ENCODE measurements at places on chromosomes 16 and 17. TPM values are rescaled to one million over a fixed set of nuclear protein-coding genes. Genes with fewer than 3 reads are reported as not detected.

DNA sequence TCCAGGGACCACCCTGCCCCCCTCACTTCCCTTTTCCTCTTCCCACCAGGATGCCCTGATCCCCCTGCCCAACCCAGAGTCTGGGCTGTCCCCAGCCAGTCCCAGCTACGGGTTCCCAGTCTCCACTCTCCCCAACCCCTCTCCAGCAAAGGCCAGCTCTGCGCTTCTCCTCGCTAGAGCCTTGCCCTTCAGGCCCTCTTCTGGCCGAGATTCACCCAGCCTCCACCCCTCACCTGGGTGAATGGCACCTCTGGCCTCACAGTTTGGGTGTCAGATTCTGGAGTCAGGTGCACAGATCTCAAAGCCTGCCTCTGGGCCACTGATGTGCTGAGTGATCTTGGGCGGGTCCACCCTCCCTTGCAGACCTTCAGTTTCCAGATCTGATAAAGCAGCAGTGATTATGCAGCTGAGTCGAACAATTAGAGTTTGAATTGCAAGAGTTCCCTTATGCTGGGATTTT is 185.6 kb upstream of the TNRC6C start:
- DNase-seq: no peak

DNA sequence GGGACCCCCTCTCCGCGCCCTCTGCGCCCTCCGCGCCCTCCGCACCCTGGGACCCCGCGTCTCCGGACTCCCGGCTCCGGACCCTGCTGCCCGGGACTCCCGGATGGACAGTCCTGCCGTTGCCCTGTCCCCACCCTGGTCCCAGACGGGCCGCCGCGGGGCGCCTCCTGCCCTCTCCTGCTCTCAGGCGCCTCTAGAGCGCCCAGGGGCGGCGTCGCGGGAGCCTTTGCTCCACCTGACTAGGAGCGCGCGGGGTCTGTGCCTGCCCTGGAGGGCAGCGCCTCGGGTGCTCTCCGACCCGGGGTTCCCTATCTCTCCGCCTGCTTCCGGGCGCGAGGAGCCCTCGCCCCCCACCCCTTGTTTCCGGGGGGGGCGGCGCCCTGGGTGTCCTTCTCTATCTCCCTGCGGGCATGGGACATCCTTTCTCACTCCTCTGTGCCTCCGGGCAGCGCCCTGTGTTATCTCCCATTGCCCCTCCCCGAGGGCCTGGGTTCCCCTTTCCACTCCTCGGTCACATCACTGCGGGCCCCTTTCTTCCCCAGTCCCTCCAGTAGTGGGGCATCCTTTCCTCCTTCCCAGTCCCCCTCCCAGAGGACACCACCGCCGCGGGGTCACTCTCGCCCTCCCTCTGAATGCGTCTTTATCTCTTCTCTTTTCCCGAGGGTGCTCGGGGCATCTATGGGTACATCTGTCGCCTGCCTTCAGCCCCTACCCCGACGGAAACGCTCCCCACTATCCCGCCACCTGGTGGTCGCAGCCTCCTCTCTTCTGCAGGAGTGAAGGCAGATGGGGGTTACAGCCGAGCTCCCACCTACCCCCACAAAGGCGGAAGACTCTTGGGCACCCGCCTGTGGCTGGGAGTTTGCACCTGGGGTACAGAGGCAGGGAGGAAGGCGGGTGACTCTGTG is 875 bp downstream of the PRKCB start:
- peak; percentile 41 for DNase-seq

TBX6 gene
- total RNA-seq: 0.79 TPM

TBC1D3K gene
- not detected for total RNA-seq

DYNLRB2 gene
- total RNA-seq: not detected

All from left ventricle myocardium superior (tissue), 1 donor.